CD4-positive, alpha-beta T cell treated with Interleukin-6 for 4 hours (primary cell): ENCODE measurements at places on chromosomes 2 and 18.

- no peak for DNase-seq
Observed at GRCh38 chr2:189614585-189614984, 34.0 kb upstream of the SLC40A1 start.

- no peak for DNase-seq
Observed at GRCh38 chr2:215171151-215171550, 32.7 kb upstream of the ABCA12 start.

- DNase-seq, result no peak
Observed at GRCh38 chr18:75898651-75899050, 471.1 kb upstream of the SMIM21 start.

DNA sequence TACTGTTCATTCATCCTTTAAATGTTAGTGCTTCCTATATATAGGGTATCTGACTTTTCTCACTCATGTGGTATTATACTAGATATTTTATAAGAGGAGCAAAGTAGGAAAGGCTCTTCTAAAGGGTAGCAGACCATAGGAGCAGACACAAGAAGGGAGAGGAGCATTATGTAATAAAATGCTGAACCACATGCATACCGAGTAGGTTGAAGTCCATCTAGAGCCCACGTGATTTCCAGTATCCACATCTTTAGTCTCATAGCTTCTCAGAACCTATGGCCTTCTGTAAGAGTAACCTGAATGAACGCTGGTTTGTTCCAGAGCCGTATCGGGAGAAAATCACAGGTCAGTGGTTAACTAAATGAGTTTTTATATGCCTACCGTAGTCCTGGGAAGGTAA lies 85.9 kb downstream of the MAP3K20 start:
- no peak for DNase-seq

GRCh38 chr2:241931976-241932898 lies 62.7 kb downstream of the RTP5 start:
- no peak for DNase-seq

- DNase-seq, result no peak
Observed at GRCh38 chr2:239330836-239331235, 70.0 kb downstream of the HDAC4 start.

- DNase-seq, result no peak
Observed at GRCh38 chr2:206990360-206990759, 51.0 kb downstream of the CPO start.

- DNase-seq, result no peak
Observed at GRCh38 chr18:74869904-74870863, 272.5 kb downstream of the ZNF407 start.

DNA sequence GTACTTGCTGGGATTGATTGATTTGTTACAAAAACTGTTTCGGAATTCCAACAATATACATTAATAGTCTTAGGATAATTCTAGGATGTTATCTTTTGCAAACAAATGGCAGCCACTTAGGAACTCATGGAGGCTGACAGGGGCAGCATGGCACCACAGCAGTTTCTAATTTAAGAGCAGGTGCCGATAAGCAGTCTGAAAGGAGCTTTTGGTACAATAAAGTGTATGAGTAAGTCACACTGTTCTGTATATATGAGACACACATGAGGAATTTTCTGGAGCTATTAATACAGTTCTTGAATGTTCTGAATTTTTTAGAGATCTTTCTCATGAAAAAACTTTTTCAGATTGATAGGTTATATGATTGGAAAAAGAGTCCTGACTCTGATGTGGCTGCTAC lies 52.2 kb downstream of the EIF5B start:
- no peak for DNase-seq

DNA sequence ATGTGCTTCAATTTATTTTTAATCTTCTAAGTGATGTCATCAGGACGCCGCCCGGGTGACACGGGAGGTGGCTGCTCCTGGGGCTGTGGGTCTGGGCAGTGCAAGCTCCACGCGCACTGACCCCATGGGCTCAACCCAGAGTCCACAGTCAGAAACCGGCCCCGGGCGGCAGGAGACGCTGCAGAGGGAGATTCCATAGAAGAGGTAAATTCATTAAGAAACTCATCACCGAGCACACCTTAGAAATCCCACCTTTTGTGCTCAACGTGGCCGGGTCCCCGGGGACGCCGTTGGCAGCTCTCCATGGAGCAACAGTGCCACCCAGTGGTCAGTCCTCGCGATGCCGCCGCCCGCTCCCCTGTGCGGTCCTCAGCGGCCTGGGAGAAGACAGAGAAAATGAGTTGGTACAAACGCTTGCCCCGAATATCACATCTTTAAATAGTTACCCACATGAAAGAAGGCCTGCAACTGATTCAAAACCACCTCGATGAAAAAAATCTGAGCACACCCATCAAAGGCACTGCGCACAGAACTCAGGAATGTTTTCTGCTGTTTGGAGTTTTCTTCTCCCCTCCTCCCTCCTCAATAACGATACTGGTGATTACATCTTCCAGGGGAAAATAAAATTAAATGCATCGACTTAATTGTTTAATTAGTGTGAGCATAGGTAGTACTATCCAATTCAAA lies 92.6 kb downstream of the CMPK2 start:
- DNase-seq, result peak; percentile 67

DNA sequence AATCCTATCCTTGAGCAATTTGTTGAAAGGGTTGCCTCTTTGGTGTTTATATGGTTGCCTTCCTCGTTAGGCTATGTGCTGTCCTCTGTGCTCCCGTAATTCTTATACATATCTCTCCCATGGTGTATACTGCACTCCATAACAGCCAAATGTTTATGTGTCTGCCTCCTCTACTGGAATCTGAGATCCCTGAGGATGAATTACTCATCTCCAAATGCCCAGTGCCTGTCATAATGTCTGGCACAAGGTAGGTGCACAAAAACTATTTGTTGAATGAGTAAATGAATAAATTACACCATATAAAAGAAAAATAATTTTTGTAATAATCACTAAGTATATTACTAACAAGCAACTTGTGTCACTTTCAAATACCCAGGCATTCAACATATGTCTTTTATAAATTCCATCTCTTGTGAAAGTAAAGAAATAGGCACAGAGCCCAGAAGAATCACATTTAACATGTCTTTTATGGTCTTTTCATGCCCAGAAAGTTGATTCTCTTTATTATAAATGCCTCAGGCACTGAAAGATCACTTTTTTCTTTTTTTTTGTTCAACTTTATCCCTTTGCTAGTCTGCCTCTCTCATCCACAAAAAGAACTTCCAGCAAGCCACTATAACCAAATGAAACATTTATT lies 164.9 kb downstream of the CCDC148 start:
- DNase-seq, result no peak
